ENCODE measurements at places on chromosomes 12 and 14.

GRCh38 chr12:41254004-41254914 lies 66.1 kb downstream of the PDZRN4 start:
- peak; percentile 4 for DNase-seq

GRCh38 chr12:132787877-132788276 lies 26.2 kb upstream of the ANKLE2 start:
- DNase-seq = no peak

DNA sequence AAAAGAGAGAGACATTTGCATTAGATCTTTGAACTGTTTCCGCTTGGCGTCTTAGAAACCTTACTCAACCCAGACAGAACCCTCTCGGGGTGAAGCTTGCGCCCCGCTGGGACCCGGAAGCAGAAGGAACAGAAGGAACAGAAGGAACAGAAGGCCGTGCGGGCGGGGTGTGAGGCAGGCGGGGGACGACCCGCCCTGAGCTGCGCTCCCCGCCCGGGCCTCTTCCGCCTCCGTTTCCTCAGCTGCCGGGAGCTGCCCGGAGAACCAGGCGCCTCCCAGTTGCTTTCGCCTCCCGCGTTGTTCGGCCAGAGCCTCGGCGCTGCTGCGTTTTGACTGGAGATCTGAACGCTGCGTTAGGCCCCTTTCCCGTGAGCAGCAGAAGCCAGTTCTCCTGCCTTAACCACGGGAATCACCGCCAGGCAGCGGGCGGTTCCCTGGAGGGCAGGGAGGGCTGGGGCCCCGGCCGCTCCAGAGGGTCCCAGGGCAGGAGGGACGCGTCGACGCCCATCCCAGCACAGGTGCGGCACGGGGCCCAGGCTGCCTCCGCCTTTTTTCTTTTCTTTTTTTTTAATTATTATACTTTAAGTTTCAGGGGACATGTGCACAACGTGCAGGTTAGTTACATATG lies 19.3 kb upstream of the MMP17 start:
- DNase-seq = no peak

GRCh38 chr12:48572326-48572725 lies 2.5 kb upstream of the LALBA start:
- no peak for DNase-seq

GRCh38 chr12:42669553-42669952 lies 80.0 kb upstream of the PRICKLE1 start:
- no peak for DNase-seq

- DNase-seq = no peak
These were observed 49.0 kb downstream of the TMEM117 start for GRCh38 chr12:43884683-43885410.

DNA sequence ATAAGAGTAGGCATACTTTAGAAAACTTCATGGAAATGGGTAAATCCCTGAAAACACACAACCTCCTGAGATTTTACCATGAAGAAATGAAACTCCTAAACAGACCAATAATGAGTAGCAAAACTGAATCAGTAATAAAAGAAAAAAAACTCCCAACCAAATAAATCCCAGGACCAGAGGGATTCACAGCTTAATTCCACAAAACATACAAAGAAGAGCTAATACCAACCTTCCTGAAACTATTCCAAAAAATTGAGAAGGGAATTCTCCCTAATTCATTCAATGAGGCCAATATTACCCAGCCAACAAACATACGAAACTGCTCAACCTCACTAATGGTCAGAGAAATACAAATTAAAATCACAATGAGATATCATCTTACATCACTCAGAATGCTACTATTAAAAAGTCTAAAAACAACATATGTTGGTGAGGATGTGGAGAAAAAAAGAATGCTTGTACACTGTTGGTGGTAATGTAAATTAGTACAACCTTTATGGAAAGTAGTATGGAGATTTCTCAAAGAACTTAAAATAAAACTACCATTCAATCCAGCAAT lies 97.3 kb upstream of the ST8SIA1 start:
- DNase-seq = no peak

DNA sequence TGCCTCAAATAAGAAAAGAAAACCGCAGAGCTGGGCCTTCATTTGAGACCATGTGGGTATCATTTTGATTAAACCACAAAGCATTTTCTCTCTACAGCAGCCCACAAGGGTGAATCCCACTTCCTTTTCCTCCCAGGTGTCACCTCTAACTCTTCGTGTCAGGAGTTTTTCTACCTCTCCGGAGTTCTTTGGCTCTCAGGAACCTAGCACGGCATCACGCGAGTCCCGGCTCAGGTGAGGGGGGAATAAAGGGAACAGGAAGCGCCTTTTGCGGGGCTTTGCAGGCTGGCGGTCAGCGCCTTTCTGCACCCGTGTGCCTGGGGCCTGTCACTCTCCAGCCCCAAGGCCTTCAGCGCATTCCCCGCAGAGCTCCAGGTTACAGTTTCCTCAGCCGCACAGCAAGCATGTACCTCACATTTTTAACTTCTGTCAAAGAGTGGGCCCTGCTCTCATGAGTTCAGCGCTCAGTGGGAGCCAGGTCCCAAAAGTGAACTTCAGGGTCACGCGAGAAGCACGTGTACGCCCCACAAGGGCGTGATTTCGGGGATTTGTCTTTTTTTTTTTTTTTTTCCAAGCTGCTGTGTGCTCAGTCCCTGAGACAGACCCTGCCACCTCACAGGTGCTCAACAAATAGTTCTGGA lies 740 bp upstream of the PRPF40B start:
- no peak for DNase-seq

DNA sequence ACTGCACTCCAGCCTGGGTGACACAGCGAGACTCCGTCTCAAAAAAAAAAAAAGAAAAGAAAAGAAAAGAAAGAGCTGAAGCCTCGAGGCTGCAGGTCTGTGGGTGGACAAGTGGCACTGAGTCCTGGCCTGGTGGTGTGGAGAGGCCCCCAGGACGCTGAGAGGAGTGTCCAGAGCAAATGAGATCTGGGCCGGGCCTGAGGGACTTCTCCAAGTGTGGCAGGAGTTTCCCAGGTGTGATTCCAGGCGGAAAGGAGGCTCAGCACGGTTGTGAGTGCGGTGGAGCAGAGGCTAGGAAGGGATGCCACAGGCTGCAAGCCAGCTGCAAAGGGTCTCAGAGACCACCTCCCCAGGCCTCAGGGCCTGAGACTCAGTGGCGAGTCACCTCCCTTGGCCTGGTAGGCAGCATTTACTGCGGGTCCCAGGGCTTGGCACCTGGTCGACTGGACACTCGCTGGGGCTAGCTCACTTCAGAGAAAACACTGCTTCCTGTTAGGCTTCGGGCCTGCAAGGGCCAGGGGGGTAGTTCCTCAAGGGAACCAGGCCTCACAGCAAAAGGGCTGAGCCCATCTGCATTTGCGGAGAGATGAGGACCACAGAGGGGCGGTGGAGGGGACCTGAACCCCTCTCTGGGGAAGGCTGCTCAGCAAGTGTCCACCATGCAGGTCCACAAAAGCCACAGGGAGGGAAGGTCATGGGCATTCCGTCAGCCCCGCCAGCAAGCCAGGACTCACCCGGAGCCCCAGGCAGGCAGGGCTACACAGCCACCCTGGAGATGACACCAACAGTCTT lies 11.7 kb downstream of the TTC7B start:
- no peak for DNase-seq

DNA sequence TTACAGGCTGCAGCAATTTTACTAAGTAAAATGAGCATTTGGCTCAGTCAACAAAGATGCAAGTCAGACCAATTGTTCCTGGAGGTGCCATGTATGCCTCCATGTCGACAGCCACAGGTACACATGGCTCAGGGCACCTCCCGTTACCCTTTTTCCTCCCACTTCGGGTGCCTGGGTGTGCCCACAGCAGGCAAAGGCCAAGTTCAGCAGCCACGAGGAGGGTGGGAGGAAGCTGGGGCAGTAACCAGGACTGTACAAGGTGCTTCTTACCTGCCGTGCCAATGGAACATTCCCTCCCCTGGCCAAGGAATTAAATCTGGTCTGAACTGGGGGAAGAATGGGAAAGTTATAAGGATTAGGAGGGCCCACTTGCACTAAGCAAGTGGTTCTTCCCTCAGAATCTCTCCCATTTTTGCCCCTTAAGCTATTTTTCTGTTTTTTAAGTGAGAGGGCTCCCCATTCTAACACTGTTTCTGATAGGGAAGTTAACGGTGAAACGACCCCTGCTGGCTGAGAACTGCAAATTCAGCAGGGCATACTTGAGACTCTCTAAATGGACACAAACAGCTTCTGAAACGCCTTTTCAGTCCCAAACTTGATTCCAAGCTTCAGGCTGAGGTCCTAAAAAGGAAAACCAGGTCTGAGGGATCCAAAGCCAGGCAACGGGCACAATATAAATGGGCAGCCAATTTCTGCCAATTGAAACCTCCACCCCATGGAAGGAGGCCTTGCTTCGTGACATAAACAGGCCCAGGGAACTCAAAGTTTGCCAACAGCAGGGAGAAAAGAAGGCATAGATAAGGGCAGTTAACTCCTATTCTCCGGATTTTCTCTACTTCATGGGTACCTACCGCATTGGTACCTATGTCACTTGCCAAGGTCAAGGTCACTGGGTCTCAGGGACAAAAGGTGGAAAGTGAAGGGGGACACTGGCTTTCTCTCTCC lies 24.8 kb downstream of the CLECL1 start:
- DNase-seq = no peak

GRCh38 chr12:32264961-32265360 lies 134.4 kb upstream of the FGD4 start:
- no peak for DNase-seq

DNA sequence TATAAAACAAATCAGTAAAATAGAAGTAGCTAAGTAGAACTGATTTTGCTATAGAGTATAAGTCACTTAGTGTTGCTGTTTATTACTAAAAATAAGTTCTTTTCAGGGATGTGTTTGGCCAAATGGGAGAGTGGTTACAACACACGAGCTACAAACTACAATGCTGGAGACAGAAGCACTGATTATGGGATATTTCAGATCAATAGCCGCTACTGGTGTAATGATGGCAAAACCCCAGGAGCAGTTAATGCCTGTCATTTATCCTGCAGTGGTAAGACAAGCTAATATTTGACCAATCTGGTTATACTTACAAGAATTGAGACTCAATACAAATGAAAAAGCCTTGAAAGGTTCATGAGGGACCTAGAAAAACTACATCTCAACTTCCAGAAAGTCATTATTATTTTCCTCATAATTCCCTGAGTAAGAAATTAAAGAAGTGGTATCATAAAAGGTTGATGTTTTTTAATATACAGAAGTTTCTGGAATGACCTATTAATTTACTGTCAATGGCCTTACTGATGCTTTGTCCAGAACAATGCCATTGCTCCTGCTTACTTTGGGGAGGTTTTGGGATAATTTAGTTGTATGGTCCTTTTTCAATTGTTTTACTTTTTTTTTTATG lies 1.9 kb downstream of the LYZ start:
- no peak for DNase-seq

DNA sequence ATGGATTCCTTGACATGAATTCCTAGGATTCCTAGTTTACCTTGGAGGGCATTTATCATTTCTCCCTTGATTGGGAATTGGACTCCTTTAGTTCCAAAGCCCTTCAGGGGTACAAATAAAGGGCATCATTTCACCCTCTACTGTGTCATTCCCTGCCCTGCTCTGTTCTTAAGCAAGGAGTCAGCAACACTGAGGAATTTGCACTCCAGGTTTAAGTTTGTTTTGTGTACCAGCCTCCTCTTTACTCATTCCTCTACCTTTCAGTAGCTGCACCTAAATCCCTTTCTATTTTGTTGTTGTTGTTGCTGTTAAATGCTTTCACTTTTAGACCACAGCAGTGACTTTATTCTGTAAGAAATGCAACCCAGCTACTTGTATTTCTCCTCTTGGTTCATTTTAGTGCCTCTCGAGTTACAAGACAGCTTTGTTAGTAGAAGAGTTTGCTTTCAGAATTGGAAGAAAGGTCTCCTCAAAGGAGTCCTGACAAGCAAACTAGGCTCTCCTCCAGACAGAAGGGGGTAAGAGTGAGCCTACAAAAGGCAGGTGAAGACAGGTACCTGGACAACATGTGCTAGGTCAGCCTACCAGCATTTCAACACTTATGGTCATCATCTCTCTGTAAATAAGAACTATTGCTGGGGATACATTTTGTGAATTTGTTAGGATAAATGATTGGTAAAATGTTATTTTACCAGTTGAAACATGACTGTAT lies 90.0 kb downstream of the RMST start:
- no peak for DNase-seq

GRCh38 chr12:76520348-76520747 lies 39.2 kb downstream of the OSBPL8 start:
- no peak for DNase-seq

Data from kidney epithelial cell (primary cell).